ENCODE measurements at places on chromosomes 1 and 21.

DNA sequence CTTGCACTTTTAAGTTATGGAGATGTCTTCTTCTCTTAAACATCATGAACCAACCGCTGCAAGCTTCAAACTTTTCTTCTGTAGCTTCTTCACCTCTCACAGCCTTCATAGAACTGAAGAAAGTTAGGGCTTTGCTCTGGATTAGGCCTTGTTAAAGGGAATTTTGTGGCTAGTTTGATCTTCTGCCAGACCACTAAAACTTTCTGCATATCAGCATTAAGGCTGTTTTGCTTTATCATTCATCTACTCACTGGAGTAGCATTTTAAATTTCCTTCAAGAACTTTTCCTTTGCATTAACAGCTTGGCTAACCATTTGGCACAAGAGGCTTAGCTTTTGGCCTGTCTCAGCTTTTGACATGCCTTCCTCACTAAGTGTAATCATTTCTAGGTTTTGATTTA is 43.0 kb upstream of the RGL1 start:
- DNase-seq, result no peak

- DNase-seq, result no peak
These were observed 211.1 kb downstream of the ROR1 start for GRCh38 chr1:63984930-63985290.

- DNase-seq, result no peak
These were observed 364.6 kb upstream of the LYPLAL1 start for GRCh38 chr1:218809061-218809460.

GRCh38 chr1:179677882-179678281 is 65.2 kb upstream of the FAM163A start:
- DNase-seq, result no peak

GRCh38 chr1:42689912-42690311 is 7.7 kb downstream of the YBX1 start:
- no peak for DNase-seq

GRCh38 chr21:17119466-17120297 is 393.2 kb upstream of the CXADR start:
- DNase-seq, result no peak

DNA sequence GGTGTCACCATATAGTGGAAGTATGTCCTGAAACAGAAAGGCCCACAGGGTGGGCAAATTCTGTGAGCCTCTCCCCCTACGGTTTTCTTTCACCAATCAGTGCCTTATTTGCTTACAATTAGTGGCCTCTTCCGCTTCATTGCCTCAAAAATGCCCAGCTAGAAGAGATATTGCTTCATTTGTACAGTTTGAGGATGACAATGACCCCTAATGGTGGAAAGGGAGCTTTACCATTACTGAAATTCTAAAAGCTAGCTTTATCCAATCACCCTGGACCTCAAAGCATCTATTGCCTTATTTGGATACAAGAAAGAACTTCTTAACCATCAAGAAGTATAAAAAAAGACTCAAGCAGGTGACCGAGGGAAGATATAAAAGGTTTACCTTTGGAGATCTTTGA is 49.6 kb downstream of the LRRC71 start:
- DNase-seq, result no peak

- no peak for DNase-seq
These were observed 26.7 kb downstream of the PIGM start for GRCh38 chr1:160005070-160005469.

- no peak for DNase-seq
These were observed 786 bp downstream of the RPL5 start for GRCh38 chr1:92832537-92833114.

GRCh38 chr1:117610036-117610435 is 4.2 kb downstream of the TENT5C start:
- no peak for DNase-seq

DNA sequence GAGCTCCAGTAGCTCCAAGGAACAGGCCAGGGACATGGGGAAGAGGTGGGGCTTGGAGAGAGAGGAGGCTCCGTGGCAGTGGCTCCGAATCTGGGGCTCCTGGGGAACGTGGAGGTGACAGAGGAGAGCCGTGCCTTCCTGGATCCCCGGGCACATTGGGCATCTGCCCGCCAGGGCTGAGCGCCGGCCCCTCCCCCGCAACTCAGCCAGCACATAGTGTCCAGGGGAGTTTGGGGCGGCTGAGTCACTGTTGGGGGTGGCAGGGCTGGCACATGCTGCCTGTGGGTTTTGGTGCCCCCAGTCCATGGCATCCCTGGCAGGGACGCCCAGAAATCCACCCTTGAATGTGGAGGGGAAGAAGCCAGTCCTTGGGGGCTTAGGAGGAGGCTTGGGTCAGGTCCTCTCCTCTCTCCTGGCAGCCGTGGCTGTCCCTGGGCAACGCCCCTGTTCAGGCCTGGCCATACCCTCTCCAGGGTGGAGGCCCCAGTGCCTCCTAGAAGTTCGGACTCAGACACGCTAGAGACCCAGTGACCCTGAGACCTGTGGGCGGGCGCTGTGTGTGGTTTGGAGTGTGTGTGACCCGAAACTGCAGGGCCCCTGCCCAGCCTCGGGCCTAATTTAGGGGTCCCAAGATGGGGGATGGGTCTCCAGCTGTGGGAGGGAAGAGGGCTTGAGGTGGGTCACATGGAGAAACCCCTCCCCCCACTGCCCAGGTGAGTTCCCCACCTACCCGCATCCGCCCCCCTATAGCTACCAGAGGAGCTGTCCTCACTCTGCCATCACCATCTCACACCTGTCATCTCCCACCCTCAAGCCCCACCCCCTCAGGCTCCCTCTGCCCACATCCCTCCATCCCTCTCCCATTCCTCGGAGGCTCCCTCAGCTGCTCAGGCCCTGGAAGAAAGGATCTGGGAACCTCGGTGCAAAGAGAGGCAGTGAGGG is 1.6 kb downstream of the HSPB7 start:
- DNase-seq, result no peak

DNA sequence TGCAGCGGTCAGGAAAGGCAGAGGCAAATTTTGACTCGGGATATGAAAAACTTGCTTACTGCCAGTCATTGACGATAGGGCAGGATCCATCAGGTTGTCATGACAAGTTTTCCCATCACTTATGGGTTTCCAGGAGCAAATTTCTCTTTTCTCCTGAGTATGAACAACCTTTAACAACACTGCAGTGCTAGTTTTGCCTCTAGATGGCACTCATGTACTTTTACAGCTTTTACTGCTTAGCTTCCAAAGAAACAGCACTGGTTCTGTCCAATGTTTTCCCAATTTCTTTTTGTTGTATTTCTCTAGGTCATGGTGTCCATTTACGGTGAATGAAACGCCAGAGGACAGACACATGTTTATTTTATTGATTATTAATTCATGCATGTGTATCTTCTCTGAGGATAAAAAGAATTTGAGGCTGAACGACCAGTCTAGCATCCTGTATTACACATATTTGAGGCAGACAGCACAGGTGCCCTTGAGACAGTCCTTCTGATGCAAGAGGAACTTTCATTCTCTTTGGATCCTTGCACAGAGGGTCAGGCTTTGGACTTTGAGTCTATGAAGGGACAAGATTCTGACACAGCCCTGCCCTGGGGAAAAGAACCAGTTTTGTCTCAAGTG is 112.3 kb upstream of the TRABD2B start:
- peak; percentile 38 for DNase-seq

GRCh38 chr1:172405912-172406311 is 14.6 kb upstream of the C1orf105 start:
- no peak for DNase-seq

DNA sequence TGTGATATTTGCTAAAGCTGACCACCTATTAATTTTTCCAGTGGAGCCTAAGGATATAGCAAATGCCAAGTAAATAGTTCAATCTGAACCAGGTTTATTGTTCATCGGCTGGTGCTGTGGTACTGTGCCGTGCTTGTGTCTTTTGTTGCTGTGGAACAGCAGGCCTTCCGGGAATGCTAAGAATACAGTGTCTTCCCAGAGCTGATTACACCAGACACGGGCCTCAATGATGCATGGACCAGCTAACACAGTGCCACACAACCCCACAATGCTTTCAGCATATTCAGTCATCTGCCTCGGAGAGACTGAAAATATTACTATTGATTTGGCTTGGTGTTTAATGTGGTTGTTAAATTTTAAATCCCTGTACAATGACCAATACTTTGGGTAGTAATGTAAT is 415.4 kb downstream of the PTBP2 start:
- no peak for DNase-seq

DNA sequence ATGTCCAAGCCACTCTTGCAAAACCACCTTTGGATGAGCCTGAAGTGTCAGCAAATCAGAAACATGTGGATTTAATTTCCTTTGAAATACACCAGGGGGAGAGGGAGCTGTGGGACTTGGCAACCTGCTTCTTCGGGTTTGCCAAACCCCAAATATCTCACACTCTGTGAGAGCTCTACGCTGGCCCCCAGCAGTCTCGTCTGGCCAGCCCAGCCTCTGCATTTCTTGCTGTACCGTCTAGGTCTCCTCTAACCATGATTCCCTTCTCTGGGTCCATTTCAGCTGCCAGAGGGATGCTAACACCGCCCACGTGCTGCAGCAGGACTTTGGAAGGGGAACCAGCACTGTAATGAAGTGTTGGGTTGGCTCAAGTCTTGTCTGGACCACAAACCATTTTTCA is 114.6 kb downstream of the MRPS6 start:
- no peak for DNase-seq

DNA sequence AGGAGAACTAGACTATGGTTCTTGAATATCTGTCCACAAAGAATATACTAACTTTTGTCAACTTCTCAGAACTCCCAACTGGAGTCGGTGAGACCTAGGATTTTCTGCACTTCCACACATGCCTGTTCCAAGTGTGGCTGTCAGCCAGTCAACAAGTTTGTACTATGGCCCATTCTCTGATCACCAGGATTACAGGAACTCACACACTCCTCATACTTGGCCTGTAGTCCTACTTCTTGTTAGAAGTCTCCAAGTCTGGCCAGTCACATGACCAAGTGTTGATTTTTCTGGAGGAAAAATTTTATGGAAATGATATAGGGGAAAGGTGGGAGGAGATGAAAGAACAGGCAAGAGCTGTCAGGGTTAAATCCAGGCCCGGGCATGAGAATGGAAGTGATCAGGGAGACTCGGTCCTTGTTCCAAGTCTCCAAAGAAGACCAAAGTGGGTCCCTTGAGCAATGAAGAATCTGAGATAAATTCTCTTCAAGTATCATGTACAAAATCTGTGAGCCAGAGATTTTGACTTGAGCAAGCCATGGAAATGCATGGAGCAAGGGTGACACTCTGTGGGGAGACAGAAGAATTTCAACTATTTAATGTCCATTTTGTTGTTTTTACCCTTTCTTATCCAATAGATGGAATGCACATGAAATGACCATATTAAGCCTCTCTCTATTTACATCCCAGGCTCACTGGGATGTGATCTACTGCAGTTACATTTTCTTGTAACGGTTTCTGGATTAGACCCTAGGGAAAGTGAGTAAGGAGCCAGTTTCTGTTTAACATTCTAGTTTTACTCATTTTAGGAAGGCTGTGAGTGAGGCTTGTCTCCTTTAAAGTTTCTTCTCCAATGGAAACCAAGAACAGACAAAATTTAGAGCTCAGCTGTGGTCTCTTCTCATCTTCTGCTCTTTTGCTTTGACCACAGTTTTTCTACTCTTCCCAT is 320.9 kb downstream of the ASTN1 start:
- no peak for DNase-seq
